ENCODE measurements at places on chromosomes 12 and 14. TPM values are rescaled to one million over a fixed set of nuclear protein-coding genes. Genes with fewer than 3 reads are reported as not detected.

The B4GALNT1 gene
- not detected for total RNA-seq

The IL31 gene
- not detected for total RNA-seq

- no peaks in the 10 kb centered on the region for H3K4me1 ChIP-seq
- no peaks in the 10 kb centered on the region for H3K27me3 ChIP-seq
- no peaks in the 10 kb centered on the region for H3K36me3 ChIP-seq
- H3K4me3 ChIP-seq = no peak overlapping the region
- no peak for DNase-seq
These were observed 110.5 kb upstream of the COCH start for GRCh38 chr14:30763891-30764290.

DNA sequence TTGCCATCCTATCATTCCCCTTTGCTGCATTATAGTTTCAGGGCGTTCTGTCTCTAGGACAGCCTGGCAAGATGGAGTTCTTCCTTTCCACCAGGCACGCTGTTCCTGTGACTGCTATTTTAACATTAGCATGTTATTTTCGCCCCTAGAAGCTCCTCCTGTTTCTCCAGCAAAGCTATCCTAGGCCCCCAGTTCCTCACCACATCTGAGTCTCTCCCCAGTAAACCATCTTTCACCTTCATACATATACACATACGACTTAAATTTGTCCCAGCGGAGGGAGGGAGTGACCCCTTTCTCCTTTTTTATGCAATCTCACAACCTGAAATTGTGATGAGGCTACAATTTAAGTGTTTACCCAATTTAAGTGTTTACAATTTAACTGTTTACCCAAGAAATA lies 66.7 kb upstream of the FRMD6 start:
- H3K36me3 ChIP-seq = no peaks in the 10 kb centered on the region
- no peaks in the 10 kb centered on the region for H3K27me3 ChIP-seq
- no peaks in the 10 kb centered on the region for H3K4me1 ChIP-seq
- no peak overlapping the region for H3K4me3 ChIP-seq
- DNase-seq = no peak
- H3K27ac ChIP-seq = no peak overlapping the region

- no peak overlapping the region for H3K4me3 ChIP-seq
- H3K36me3 ChIP-seq = no peaks in the 10 kb centered on the region
- H3K27me3 ChIP-seq = no peaks in the 10 kb centered on the region
- no peaks in the 10 kb centered on the region for H3K4me1 ChIP-seq
- no peak overlapping the region for H3K27ac ChIP-seq
- DNase-seq = no peak
These were observed 84.7 kb downstream of the NTF3 start for GRCh38 chr12:5516371-5517241.

The KLHDC1 gene
- 9.8 TPM for total RNA-seq

GRCh38 chr12:99529966-99530365 lies 117.6 kb upstream of the GARIN6 start:
- no peak for DNase-seq
- H3K36me3 ChIP-seq = no peaks in the 10 kb centered on the region
- no peaks in the 10 kb centered on the region for H3K27me3 ChIP-seq
- no peak overlapping the region for H3K27ac ChIP-seq
- H3K4me1 ChIP-seq = no peaks in the 10 kb centered on the region

DNA sequence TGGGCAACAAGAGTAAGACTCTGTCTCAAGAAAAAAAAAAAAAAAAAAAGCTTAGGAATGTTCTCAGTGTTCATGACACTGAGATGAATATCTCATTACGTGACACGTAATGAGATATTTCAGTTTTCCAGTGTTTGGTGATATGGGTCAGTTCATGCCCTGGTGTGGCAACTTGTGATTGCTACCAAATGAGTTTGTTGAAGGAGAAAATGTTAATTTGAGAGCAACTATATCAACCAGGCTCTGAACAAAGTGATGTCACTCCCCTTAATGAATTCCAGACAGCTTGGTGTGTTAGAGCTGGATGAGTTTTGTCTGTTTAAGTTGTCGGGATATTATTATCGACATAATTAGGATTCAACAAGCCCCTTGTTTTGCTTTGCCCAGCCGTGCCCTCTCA lies 211.7 kb downstream of the DPF3 start:
- no peaks in the 10 kb centered on the region for H3K27me3 ChIP-seq
- no peak overlapping the region for H3K27ac ChIP-seq
- H3K4me1 ChIP-seq = no peaks in the 10 kb centered on the region
- no peak for DNase-seq
- H3K36me3 ChIP-seq = no peaks in the 10 kb centered on the region
- no peak overlapping the region for H3K4me3 ChIP-seq

The TAS2R8 gene
- not detected for total RNA-seq

GRCh38 chr12:2288875-2289274 lies 236.1 kb downstream of the CACNA1C start:
- no peaks in the 10 kb centered on the region for H3K4me1 ChIP-seq
- H3K27ac ChIP-seq = no peak overlapping the region
- H3K4me3 ChIP-seq = no peak overlapping the region
- no peak for DNase-seq
- no peaks in the 10 kb centered on the region for H3K36me3 ChIP-seq
- H3K27me3 ChIP-seq = peaks cover 7% of the 10 kb centered on the region

- no peak overlapping the region for H3K4me3 ChIP-seq
- H3K27me3 ChIP-seq = no peaks in the 10 kb centered on the region
- no peaks in the 10 kb centered on the region for H3K4me1 ChIP-seq
- DNase-seq = no peak
- H3K27ac ChIP-seq = no peak overlapping the region
- no peaks in the 10 kb centered on the region for H3K36me3 ChIP-seq
These were observed 1595.1 kb upstream of the SEL1L start for GRCh38 chr14:83128783-83129182.

DNA sequence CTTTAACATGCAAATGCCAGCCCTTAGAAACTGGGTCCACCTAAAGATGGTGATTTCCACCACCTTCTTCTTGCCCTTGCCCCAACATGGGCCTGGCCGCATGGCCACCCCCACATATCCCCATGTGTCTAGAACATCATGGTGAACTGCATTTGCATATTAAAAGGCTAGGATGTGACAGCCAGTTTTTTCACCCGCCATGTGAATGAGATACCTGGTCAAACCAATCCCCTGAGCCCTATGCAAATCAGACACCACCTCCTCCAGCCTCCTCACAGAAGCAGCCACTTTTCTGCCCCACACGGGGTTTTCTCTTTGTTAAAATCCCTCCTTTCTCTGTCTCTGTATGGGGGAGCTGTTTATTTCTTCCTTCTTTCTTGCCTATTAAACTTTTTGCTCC lies 1322.5 kb downstream of the FSCB start:
- H3K4me1 ChIP-seq = no peaks in the 10 kb centered on the region
- no peaks in the 10 kb centered on the region for H3K27me3 ChIP-seq
- H3K36me3 ChIP-seq = no peaks in the 10 kb centered on the region
- H3K4me3 ChIP-seq = no peak overlapping the region
- no peak for DNase-seq

DNA sequence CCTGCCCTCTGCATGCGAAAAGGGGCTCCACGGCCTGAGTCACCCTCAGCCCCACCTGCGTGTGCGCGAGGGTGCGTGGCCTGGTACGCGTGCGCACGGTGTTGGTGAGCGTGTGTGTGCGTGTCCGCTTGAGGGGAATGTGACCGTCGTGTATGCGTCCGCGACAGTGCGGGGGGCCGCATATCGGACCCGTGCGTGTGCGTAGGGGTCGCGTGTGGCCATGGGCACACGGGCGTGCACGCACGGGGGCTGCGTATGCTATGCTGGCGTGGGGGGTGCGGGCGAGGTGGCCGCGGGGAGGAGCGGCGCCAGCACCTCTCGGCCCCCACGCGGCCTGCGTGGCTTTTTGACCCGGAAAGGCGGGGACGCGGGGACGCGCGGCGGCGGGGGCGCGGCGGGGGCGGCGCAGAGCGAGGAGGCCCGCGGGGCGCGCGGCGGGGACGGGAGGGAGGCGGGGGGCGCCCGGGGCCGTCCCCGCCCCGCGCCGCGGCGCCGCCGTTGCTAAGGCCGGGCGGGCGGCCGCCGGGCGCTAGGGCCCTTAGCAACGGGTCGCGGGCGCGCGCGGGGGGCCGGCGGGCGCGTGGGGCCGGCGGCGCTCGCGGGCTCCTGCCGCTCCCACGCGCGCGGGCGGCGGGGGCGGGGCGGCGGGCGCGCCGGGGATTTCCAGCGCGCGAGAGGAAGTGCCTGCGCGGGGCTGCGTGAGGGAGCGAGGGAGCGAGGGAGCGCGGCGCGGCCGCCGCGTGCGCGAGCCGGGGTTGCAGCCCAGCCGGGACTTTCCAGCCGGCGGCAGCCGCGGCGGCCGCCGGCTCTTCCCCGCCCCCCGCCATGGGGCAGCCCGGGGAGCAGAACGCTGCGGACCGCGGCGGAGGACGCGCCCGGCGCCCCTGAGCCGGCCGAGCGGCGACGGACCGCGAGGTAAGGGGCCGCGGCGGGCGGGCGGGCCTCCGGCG lies at the start of gene TRAF3:
Gene TRAF3, plus strand, starts transcription at position 689 of the 950 bp plus-strand sequence. CDS start 92,753 bp downstream, outside the sequence.
- peak within 1 kb of the TSS; percentile 82 for H3K4me3 ChIP-seq
- peak; percentile 79 for DNase-seq
- peaks cover 3% of the 10 kb centered on the region for H3K36me3 ChIP-seq

The FAM181A gene
- not detected for total RNA-seq

DNA sequence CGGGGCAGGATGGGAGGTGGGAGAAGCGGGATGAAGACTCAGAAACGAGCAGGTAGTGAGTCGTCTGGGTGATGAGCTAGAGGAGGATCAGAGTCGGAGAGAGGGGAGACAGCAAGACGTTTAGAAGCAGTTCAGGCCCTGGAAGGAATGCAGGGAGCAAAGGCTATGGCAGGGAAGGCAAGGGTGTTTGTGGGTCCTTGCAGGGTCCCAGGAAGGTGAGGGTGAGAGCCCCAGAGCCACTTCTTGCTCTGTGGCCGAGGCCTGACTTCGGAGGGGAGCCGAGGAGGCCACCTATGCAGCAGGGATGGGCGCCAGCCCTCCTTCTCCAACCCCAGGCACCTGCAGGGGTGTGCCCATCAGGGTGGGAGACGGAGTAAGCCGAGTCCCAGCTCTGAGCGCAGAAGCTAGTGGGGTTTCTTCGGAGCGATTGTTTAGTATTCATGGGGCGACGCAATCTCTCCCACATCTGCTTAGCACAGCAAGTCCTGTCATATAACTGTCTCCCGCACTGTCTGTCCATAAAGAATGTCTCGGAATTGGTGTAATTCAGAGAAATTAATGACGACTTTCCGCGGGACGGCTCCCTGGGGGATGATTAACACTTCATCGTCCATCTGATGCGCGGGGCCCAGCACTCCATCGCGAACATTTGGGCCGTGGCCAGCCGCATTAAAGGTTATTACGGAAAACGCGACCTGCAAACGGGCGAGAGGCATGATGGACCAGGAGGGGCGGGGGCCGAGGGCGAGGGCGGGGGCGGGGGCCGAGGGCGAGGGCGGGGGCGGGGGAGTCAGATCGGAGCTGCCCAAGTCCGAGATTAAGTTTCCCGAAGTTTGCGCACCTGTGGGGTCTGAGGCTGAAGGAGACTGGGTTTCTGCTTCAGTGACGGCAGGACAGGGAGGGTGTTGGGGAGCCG lies 12.2 kb upstream of the CALCOCO1 start:
- H3K27ac ChIP-seq = no peak overlapping the region
- no peak for DNase-seq
- H3K27me3 ChIP-seq = peaks cover 57% of the 10 kb centered on the region
- H3K36me3 ChIP-seq = no peaks in the 10 kb centered on the region
- peaks cover 33% of the 10 kb centered on the region for H3K4me1 ChIP-seq
- H3K4me3 ChIP-seq = peak overlapping the region; percentile 56

The IL26 gene
- total RNA-seq = 0.25 TPM

The CCER1 gene
- not detected for total RNA-seq

- H3K4me1 ChIP-seq = peaks cover 11% of the 10 kb centered on the region
- H3K27me3 ChIP-seq = no peaks in the 10 kb centered on the region
- no peak for DNase-seq
- no peak overlapping the region for H3K4me3 ChIP-seq
These were observed 23.4 kb downstream of the MARK3 start for GRCh38 chr14:103408491-103409155.

- H3K36me3 ChIP-seq = peaks cover 46% of the 10 kb centered on the region
- no peak overlapping the region for H3K27ac ChIP-seq
- H3K27me3 ChIP-seq = no peaks in the 10 kb centered on the region
- H3K4me3 ChIP-seq = no peak overlapping the region
- DNase-seq = no peak
These were observed 20.7 kb upstream of the NEK9 start for GRCh38 chr14:75147423-75148071.

The PAX9 gene
- not detected for total RNA-seq

DNA sequence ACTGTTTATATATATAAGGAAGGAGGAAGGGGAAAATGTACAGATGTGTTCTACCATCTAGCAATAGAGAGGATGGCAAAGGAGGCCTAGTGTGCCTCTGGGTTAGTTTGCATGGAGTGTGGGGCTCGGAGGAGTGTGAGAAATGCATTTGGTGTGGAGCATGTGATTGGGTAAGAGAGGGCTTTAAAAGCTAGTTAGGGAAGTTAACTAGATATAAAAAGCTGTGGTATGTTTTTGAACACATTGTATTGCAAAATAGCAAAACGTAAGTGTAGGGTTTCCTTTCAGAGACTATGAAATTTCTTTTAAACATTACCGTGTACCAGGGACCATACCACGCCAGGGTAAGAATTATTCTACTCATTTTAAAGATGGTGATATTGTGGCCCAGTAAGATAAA lies 53.3 kb upstream of the STXBP6 start:
- no peak overlapping the region for H3K4me3 ChIP-seq
- H3K4me1 ChIP-seq = no peaks in the 10 kb centered on the region
- DNase-seq = no peak
- H3K36me3 ChIP-seq = no peaks in the 10 kb centered on the region
- no peaks in the 10 kb centered on the region for H3K27me3 ChIP-seq

The NTS gene
- not detected for total RNA-seq

GRCh38 chr14:81837304-81837703 lies 303.7 kb upstream of the SEL1L start:
- DNase-seq = no peak
- H3K27ac ChIP-seq = no peak overlapping the region
- H3K4me3 ChIP-seq = no peak overlapping the region
- no peaks in the 10 kb centered on the region for H3K4me1 ChIP-seq
- peaks cover 2% of the 10 kb centered on the region for H3K27me3 ChIP-seq
- no peaks in the 10 kb centered on the region for H3K36me3 ChIP-seq

DNA sequence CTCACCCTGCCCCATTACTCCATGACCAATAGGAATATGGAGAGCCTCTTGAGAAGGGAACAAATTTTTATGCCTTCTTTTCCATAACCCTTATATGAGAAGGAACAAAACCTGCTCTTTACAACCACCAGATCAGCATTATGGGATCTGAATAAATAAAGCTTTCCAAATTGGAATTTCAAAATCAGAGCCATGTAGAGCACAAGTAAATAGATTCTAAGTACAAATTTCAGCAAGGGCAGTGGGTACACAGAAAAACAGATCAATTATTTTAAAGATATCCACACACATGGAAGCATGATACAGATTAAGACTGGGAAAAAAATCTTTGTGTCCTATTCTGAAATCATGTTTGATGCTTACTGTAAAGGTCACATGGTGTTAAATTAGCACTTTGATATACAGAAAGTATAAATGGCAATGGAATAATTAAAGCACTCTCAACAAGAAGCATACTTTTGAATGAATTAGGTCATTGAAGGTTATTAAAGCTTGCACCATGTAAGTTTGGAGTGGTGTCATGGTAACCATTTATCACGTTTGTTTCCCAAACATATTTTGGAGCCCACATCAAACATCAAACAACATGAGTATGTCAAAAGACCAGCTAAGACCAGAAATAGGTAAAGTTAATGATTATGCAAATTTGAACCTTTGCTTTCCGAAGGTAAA lies 75.9 kb upstream of the AVPR1A start:
- no peaks in the 10 kb centered on the region for H3K36me3 ChIP-seq
- no peak overlapping the region for H3K4me3 ChIP-seq
- no peaks in the 10 kb centered on the region for H3K4me1 ChIP-seq
- H3K27ac ChIP-seq = no peak overlapping the region
